COR-L47 (cell line): ENCODE measurements at places on chromosomes 12 and 14.

- no peak for DNase-seq
Observed at GRCh38 chr14:89586258-89587135, 169.5 kb upstream of the FOXN3 start.

DNA sequence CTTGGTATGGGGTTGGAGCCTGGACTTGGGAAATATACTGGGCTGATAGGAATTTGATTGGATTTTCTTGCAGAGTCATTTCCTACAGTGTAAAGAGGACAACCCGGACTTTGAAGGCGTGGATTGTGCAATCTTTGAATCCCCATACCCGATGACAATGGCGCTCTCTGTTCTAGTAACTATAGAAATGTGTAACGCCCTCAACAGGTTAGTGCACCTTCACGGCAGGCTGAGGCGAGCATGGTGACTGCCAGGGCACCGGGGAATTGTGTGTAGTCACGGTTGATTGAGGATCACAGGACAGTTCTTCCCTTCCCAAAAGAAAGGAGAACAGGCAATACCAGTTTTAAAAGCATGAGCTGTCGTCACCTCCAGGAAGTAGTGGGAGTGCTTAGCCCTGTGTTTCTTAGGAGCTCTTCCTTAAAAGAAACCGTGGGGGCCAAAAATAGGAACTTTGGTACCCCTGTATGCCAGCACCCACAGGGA is 58.3 kb downstream of the ANAPC7 start:
- DNase-seq = no peak

DNA sequence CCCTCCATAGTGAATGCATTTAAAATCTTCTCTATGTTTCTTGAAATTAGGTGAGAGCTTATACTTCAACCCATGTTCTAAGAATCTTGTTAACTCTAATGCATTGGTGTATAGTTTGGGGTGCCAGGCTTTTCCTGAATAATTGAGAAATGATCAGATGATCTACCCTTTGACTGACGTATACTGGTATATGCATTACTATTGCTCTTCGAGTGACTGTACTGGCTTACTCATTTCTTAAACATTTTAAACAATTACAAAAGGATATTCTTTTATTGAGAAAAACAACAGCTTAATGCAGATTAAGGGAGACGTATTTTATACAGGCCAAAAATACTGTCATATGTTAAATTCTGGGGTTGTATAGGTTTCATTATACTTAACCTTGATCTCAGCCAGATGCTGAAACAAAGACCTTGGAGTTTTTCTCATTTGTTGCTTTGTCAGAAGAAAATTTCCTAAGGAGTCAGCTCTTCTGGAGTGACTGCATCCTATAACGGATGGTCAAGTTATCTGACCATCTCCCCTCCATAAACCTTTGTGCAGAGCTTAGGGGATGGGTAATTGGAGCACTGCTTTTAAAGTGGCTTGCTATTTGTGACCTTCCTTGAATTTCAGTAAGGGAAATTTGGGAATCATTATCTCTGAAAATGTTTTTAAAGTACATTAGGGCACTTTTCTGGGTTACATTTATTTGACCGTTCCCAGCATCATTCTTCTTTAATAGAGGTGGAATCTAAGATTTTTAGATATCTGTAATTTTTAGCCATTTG is 507.6 kb downstream of the PCNX1 start:
- DNase-seq = no peak

GRCh38 chr14:103428723-103429556 is 43.7 kb downstream of the MARK3 start:
- DNase-seq = no peak

DNA sequence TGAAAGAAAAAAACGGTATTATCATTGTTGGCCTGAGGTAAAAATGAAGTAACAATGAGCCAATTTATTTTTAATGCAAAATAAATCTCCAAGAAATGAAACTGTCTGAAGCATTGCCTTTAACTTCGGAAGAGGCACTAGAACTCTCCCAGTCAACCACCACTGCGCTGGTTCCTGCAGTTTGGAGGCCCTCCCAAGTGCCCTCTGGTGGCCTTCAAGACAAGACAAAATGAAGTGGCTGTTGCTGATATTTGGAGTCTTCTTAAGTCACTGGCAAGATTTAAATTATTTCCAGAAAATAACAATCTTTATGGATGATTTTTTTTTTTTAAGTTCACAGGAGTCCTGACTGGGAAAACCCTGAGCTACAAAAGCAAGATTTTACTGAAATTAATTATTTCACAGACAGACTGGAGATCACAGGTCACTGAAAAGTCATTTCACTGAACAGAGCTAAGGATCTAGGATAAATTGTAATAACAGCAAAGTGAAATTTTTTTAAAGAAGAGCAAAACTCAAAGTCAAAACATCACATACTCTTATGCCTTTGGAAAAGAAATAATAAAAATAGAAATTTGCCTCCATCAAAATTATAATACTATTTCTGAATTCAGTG is 58.2 kb downstream of the DICER1 start:
- peak; percentile 75 for DNase-seq
